ENCODE measurements at places on chromosomes 2 and 18.

DNA sequence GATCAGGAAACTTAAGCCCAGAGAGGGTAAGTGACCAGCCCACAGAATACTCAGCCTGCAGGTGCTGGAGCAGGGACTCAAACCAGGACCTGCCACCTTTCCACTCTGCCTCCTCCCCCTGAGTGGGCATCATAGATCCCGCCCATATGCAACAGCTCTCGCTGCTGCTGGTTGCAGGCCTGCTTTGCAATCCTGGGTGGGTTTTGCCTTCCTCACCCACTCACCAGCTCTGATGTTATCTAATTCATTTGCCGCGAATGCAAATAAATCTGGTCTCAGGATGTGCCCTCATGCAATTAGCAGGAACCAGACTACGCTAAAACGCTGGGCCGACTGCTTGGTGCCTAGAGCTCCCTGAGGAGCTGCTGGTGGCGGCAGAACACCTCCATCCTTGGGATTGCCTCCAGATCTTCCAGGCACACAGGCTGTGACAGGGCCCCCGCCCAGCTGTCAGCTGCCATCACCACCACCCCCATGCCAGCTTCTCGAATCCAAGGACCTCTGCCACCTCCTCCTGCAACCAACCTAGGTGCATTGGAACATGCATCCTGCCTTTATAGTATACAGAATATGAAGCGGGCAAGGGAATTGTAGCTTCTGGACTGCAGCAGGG, 28.8 kb downstream of the CNGA3 start:
- DNase-seq, result no peak

GRCh38 chr2:165793161-165793778, 777 bp downstream of the GALNT3 start:
- DNase-seq, result no peak

DNA sequence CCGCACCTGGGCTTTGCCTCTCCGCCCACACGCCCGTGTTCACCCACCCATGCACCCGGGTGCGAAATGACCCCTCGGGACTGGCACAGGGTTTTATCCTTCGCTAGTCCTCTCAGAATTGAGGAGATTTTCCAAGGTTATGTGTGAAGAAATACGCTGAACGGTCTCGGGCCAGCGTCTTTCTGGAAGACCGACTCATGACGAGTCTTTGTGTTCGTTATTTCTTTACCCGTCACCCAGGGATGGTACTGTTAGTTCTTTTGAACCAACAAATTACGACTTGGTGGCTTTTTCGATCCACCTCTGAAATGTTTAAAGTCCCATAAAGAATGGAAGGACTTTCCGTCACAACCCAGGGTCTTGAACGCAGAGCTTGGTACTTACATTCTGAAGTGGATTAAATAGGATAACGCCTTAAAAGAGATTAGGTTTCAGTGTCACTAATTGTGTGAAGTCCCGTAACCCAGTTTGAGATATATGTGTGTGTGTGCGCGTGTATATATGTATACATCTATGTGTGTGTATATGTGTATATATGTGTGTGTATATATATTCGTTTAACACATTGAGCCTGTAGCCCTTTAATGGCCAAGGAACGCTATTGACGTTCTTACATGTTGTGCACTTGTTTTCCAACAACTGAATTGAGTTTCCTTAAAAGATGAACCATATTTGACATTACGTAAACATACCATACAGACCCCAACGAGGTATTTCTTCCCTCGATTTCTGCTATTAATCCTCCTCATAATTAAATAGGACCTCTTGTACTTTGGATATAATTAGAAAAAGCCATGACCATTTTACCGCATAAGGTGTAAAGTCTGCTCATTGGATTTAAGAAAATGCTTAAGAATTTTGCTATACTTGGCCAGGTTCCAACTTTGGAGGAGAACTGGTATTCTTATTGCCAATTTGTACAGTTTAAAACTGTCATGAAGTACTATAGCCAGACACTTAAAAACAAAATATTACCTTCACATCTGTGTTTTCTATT, 889 bp downstream of the ZC3H15 start:
- no peak for DNase-seq

DNA sequence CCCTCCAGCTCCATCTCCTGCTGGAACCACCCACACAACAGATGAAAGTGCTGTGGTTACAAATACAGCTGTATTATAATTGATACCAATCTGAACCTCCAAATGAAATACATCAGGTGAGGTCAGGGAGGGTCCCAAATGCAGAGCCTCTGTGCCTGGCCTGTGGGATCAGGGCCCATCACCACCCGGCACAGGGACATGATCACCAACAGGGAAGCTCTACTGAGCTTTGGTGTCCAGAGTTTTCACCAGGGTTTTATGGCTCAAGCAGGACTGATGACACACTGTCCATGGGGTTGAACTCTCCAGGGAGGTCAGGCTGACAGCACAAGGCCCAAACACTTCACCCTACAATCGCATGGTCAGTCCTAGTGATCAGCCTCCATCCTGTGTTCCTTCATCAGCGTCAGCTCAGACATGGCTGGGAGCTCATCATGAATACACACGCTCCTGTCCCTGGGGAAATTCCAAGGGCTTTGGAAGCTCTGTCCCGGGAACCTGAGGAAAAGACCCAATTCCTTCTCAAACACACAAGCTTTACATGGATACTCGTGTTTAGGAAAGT, 3.9 kb upstream of the PXDN start:
- no peak for DNase-seq

DNA sequence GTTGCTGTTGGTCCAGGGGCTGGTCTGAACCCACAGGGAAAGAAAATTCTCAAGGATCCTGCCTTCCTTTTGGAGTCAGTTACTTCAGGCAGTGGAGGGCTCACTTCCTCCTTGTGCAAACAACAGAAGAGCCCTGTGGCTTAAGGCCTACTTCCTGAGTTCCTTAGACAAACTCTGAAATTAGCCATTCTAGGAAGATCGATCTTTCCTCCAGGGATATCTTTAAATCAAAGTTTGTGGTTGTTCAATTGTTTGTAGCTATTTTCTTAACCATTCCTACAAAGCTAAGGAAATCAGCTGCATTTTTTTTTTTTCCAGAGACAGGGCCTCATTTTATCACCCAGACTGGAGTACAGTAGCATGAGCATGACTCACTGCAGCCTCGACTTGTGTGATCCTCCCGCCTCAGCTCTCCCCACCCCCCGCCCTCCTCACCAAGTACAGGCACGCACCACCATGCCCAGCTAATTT, 156.0 kb downstream of the TANC1 start:
- DNase-seq, result no peak

DNA sequence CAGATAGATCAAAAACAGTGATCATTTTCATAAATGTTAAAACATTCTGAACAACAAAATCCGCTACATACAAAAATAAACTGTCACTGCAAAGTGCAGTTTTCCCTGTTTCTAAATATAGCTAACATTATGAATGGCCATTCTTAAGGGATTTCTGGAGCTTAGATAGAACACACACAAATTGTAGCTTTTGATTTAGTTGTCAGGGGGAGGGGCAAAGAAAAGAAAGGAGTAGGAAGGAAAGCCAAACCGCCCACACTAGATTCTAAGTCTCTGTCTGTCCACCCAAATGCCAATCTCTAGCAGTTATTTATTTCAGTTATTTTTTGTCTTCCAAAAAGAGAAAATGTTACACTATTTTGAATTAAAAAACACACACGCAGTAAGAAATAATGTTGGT, 182.4 kb downstream of the CDH2 start:
- DNase-seq, result no peak

DNA sequence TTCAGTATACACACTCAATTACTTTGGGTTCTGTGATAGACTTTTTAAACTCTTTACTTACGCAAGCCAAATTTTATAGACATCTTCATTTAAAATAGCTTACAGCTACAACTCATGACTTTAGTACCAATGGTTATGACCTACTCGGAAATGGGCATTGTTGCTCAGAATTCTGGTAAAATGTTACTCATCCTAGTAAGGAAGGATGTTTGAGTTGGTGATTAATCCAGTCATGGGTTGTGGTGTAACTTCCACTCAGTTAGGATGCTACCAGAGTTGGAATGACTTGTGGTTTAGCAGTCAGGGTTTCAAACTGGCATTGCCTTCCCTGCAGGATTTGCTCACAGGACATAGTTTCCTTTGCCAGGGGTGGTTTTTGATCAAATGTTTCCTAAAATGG, 7.4 kb upstream of the NPC1 start:
- no peak for DNase-seq

DNA sequence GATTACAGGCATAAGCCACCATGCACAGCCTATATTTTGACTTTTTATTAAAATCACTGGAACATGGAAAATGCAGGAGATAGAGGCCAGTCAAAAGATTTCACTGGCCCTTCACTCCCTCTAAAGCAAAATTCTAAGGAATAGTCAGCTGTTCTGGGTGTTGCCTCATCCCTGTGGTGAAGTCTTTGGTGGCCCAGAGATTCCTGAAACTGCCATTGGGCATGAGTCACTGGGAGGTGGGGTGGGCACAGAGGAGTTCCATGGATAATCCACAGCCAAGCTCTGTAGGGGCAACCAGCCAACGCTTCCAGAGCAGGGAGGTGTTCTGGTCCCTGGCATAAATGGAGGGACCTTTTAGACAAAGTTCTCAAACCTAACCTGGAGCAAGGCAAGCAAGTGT, 89.7 kb upstream of the TTC39C start:
- DNase-seq, result no peak

GRCh38 chr2:150495993-150496627, 8.6 kb upstream of the RND3 start:
- DNase-seq, result no peak

- peak; percentile 29 for DNase-seq
Measured at GRCh38 chr18:13363359-13363758, 144.8 kb downstream of the LDLRAD4 start.

DNA sequence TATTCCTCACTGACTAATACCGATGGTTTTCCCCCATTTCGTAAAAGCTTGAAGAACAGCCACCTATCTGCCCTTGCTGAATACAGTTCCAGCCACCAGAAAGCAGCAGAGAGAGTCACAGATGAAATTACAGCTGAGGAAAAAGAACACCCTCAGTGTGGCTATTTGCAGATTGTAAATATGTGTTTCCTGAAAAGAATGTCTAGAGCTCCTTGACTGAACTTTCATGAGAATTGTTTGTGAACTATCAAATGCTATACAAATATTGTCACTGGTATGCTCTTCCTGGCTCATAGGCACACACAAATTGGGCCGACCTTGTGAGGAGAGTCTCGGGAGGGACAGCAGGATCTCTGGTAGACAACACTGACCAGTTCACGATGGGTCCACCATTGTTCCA, 58.1 kb upstream of the TTC39C start:
- DNase-seq, result no peak

GRCh38 chr2:177906041-177906718, 166.4 kb downstream of the PDE11A start:
- DNase-seq, result peak; percentile 66

DNA sequence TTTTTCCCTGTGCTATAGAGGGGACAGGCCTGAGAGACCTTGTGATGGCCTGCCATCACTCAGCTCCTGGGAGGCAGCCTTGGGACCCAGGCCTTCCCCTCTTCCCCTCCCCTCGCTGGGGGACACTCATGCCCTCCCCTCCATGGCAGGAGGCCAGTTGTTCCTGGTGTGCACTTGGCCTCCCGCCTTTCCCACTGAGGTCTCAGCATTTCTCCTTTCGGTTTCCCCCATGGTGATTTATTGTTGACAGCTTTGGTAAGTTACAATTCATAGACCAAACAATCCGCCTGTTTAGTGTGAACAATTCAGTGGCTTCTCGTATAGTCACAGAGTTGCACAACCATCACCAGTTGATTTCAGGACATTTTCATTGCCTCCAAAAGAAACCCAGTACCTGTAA, 10.2 kb upstream of the CNDP1 start:
- peak; percentile 28 for DNase-seq

DNA sequence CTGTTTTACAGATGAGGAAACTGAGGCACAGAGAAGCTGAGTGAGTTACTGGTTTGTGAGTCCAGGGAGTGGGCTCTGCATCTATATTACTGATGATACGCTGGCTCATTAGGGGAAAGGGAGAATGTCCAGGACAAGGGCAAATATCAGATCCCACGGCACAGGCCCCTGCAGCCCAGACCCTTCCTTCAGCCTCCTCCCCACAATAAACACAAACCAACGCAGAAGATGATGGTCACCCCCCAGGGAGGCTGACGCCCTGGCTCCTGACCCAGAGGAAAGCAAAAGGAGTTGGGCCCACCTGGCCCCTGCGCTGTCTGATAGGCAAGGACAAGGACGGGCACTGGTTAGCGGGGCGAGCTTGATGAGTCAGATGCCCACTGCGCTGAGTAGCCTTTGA, 47.7 kb upstream of the ZBTB7C start:
- DNase-seq, result no peak

DNA sequence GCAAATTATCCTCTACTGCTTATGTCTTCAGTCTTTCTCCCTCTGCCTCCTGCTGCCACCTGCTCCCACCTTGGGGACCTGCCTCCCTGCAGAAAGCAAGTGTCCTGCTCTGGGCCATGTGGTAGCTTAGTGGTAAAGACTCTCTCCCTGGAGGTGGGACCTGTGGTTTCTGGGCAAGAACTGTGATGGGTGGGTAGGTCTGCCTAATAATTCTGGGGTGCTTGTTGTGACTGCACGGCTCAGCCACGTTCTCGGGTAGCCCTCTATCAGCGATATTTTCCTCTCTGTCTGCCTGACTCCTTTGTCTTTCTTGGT, 16.4 kb upstream of the CD28 start:
- DNase-seq, result no peak

DNA sequence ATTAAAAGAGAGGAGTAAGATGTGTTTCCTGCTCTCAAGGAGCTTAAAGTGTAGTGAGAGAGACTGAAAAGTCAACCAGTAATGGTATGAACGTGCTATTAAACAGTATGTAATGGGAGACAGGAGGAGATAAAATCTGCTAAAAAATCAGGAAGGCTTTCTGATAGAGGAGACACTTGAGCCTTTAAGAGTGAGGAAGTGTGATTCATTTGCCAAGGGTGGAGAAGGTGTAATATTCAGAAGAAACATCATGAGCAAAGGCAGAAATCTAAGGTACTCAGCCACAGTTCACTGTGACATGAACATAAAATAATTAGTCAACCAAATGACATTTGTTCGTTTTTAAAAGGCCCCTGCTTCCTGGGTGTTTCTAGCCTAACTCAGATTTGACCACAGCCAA, 137.8 kb upstream of the SKOR2 start:
- DNase-seq, result peak; percentile 32

DNA sequence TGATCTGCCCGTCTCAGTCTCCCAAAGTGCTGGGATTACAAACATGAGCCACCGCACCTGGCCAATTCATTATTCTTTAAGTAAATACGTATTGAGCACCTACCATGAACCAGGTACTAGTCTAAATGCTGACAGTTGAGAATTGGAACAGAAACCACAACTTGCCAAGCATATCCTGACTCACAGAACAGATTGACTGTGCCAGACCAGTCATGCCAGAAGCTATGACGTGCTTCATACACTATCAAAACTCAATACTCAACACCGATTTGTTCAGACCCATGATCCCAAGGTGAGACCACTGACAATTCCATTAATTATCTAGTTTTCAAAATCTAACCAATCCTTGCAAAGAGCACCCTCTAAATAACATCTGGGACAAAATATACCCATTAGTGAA, 148.6 kb downstream of the B3GNT2 start:
- DNase-seq, result no peak

- DNase-seq, result no peak
Measured at GRCh38 chr2:125643585-125643984, 1012.4 kb upstream of the GYPC start.
